A549 treated with CpdA at 1 μM for 4 hours (cell line): ENCODE measurements at places on chromosomes 6 and 20. TPM values are rescaled to one million over a fixed set of nuclear protein-coding genes. Genes with fewer than 3 reads are reported as not detected.

FKBP1C gene
- total RNA-seq, result 1.7 to 2.7 TPM (median 1.9 TPM) in 5 replicates

TINAG gene
- total RNA-seq, result 0.08 to 0.59 TPM in 2 of 5 replicates, not detected in the others

CFAP206 gene
- 0.51 to 0.69 TPM (median 0.67 TPM) in 5 replicates for total RNA-seq

MOG gene
- total RNA-seq, result not detected in 5 replicates

ENPP1 gene
- total RNA-seq, result 1.0 to 2.2 TPM (median 1.6 TPM) in 5 replicates

TGM6 gene
- total RNA-seq, result not detected in 5 replicates

SIRPB1 gene
- total RNA-seq, result 0.57 to 0.80 TPM (median 0.65 TPM) in 5 replicates

ARMC12 gene
- total RNA-seq, result 0.23 to 0.47 TPM (median 0.32 TPM) in 4 of 5 replicates, not detected in the other

NRSN1 gene
- not detected in 5 replicates for total RNA-seq
